Foreskin keratinocyte (primary cell): ENCODE measurements at places on chromosomes 1 and 21.

DNA sequence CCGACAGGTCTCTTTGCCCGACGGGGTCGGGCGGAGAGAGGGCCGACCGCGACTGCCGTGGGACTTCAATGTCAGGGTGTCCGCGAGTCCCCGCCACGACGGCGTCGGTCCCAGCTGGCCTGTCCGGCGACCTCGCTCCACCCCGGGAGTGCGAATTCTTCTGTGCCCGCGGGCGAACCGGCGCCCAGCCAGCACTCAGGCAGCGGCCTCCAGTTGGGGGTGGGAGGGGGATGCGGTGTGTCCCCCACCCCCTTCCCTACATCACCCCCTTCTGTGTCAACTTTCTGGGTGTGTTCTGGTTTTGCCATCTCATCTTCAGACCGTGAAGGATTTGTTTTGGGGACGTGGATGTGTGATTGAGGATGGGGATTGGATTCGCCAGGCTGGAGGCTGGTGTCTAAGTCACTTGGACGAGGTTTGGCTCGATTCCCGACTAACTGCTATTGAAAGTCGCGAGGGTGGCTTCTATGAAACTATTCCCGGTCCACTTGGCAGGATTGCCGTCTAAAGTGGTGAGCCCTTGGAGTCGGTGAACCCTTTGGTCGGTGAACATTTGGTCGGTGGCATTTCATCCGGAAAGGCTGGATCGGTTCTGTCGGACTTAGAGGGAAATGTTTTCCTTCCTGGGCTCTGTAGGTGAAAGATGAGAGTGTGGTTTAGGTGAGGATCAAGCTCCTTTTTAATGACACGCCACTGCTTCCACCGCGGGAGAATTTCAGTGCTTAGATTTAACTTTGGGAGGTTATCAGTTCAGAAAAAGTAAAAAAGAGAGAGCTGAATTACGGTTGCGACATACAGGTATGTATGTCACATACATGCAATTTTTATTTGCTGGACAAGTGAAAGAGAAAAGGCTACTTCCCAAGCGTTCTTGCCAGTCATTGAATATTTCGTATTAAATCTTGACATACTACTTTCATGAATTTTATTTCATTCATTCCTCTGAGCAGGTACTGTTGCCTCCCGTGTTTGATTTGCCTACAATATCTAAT is 771 bp downstream of the ABCD3 start:
- DNase-seq, result peak; percentile 37

DNA sequence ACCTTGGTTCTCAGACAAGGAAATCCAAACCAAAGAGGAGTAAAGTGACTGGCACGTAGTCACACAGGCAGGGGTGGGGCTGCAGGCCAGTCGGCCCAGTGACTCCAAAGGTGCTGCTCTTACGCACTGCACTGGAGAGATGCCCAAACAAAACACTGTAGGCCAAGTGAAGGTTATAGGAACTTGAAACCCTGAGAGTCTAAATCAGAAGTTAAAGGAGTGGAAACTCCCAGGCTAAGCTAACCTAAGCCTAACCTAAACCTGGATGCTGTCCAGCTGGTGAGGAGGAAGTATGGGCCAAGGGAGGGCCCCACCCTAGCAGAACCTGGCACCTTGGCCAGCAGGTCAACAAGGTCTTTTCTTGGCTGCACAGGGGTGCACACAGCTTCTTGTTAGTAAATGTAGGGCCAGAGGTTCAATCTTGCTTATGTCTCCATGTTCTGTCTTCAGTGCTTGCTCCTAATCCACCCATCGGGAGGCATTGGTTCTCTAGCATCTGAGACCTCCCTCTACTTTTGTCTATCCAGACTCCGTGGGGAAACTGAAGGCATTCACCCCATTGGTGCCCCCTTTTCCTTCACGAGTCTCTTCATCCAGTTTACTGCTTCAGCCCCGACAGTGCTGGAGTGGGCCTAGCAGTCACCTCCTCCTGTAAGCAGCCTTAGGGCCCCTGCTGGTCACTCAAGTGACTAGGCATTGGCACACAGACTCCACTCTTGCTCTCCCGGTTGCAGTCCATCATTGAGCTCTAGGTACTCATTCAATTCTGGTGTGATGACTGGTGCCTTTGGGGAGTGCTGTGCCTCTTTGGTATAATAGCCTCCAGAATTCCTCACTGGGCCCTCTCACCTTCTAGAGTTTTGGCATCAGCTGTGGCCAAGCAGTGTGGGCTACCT is 12.9 kb upstream of the TMEM125 start:
- no peak for DNase-seq

GRCh38 chr21:38853421-38853919 is 47.7 kb downstream of the ETS2 start:
- peak; percentile 98 for DNase-seq

- DNase-seq, result no peak
Measured at GRCh38 chr1:99644279-99645004, 1.5 kb upstream of the PALMD start.

DNA sequence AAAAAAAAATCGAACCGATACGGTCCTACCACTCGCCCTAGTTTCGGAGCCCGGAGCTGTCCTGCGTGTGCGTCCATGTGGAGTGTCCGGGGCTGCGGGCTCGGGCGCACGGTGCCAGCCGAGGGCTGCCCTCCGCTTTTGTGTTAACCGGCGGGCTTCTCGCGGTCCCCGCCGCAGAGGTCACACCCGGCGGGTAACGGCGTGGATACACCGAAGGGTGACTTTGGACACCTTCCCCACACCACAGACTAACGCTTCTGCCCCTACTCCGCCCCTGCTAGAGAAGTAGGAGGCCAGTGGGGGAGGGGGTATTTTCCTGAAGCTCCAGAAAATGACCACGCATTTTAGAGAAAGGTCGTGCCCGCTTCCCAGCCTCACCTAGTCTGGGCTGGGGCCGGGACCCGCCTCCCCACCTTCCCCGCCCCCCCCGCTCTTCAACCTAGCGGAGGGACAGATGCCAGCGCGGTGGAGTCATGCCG is 609 bp upstream of the ATF3 start:
- DNase-seq, result no peak
